ENCODE measurements at places on chromosomes 5 and 9.

GRCh38 chr5:127486471-127486870, 31.0 kb upstream of the PRRC1 start:
- no peak for DNase-seq

- no peak for DNase-seq
Measured at GRCh38 chr9:90909225-90909624, 107.6 kb downstream of the SYK start.

DNA sequence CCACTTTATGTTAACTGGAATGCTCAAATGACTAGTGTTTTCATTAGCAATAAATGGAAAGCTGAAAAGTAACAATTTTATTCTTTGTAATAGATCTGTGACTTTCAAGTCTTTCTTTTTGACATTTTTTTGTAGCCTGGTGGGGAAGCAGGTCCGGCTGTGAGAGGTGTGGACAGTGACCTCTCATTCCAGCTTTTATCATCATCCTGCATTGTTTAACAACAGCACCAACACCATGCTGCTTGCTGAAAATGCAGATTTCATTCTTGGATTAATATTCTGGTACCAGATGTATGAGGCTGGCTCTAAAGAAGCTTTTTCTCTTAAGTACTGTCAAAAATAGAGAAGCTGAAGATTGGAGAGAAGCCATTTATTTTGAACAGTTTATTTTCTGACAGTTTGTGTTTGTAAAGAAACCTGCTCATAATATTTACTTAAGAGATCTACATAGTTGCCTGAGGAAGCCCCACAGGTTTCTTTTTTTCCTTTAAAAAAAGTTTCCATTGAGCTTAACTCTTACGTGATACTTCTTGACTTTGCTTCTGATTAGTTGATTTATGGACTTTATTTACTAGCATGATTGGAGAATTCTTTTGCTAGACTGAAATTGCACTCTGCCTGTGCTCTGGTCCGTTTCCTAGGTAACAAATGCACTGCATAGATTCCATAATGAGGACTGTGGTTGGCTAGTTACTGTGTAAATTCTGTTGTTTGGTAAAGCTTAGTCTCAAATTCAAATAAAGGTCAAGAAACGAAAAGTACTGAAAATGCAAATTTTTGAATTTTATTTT, 3.4 kb downstream of the KIAA1958 start:
- no peak for DNase-seq

DNA sequence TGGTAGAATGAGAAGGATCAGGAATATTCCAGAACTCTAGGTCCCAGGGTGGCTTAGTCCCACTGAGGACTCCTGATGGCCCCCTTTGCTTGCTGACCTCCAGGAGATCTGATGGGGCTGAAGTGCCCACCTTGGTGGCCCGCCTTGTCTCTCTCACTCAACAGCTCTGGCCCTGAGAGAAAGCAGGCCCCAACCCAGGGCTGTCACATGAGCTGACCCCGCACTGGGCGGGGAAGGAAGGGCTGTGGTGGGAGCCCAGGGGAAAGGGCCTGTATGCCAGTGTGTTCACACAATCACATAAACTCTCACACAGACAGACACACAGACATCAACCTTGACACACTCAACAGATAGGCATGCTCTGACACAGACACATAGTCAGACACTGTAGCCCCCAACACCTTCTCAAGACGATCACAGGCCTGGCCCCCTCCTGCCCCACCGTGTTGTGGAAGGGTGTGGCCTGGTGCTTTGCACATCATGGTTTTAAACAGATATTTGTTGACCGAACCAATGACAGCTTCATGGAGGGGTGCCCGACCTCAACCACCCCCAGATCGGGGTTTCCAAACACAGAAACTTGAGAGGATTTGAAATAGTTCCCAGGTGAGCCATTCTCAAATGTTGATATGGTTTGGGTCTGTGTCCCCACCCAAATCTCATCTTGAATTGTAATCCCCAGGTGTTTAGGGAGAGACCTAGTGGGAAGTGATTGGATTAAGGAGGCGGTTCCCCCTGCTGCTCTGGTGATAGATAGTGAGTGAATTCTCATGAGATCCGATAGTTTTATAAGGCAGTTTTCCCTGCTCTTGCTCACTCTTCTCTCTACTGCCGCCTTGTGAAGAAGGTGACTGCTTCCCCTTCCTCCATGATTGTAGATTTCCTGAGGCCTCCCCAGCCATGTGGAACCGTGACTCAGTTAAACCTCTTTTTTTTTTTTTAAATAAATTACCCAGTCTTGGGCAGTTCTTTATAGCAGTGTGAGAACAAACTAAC, 48.5 kb upstream of the HAND1 start:
- DNase-seq, result no peak

- DNase-seq, result peak; percentile 58
Measured at GRCh38 chr5:68406767-68407241, 191.2 kb downstream of the PIK3R1 start.

DNA sequence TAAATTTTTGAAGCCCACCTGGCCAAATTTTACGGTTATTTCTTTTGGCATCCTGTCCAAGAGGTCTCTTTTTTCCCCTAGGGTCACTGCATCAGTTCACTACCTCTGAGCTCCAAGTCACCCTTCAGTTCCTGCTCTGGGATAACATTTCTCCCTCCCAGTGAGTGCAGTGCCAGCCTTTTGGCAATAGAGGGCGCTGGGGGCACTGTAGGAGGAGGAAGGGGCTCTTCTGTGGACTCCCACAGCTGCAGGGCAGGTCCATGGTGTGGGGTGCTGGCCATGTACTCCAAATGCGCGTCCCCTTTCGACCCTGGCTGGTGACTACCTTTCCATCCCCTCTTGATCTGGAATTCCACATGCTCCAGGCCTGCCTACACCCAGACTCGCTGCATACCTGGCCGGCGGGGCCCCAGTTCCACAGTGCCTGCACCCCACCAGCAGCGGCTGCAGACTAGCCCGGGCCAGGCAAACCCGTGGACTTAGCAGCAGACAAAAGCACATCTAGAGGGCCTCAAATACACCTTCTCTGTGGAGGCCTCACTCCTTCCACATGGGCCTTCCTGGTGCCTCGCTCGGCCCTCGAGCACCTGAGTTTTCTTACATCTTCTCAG, 20.3 kb upstream of the NINJ1 start:
- peak; percentile 59 for DNase-seq

DNA sequence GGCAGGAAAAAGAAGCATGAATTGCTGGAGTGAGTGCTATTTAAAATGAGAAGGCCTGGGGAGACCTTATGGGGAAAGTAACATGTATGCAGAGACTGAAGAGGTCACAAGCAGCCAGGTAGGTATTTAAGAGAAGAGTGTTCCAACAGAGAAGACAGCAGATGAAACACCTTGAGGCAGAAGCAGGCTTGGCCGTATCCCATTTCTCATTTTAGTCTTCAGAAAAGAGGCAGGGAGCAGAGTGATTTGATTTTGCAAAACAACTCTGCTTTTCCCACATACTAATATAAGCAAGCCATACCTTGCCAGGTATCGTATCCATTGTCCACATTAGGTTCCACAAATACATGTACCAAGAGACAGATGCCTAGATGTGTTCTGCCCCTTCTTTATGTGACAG, 244.3 kb downstream of the ASTN2 start:
- DNase-seq, result no peak

DNA sequence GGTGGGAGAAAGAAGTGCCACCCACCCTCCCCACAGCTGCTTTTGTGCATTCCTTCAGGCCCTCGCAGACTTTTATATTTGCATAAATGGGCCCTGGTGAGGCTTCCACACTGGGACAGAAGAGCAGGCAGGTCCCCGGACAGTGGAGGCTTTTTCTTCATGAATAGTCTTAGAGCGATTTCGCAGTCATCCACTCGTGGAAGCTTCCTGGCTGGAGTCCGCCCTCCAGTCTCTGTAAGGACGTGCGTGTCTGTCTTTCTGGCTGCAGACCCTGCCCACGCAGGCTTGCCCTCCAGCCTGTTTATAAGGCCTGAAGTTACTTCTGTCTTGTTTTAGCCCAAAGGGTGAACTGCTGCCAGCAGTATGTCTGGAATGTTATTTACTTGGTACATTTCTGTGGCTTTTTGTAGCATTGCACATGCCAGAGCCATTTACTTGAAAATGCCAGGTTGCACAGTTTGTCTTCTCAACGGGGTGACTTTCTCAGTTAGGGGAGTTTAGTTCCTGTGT, 195.7 kb downstream of the AOPEP start:
- no peak for DNase-seq

- DNase-seq, result no peak
Measured at GRCh38 chr9:800591-801150, 40.8 kb upstream of the DMRT1 start.

DNA sequence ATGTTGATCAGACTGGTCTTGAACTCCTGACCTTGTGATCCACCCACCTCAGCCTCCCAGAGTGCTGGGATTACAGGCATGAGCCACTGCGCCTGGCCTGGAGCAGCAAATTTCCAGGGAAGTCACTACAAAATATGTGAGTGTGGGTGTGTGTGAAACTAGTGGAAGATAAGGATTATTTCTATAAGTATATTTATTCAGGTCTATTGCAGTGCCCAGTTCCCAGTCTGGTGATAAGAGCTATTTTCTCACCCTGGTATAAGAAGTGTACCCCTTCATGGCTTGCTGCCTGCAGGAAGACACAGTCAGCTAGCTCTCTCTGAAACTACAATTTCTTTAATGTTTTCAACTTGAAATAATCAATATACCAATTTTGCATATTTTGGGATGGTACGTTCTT, 37.1 kb downstream of the TARS1 start:
- DNase-seq, result no peak

GRCh38 chr5:138925090-138925635, 50.0 kb upstream of the LRRTM2 start:
- no peak for DNase-seq

- DNase-seq, result no peak
Measured at GRCh38 chr5:41641621-41642020, 131.2 kb upstream of the PLCXD3 start.

DNA sequence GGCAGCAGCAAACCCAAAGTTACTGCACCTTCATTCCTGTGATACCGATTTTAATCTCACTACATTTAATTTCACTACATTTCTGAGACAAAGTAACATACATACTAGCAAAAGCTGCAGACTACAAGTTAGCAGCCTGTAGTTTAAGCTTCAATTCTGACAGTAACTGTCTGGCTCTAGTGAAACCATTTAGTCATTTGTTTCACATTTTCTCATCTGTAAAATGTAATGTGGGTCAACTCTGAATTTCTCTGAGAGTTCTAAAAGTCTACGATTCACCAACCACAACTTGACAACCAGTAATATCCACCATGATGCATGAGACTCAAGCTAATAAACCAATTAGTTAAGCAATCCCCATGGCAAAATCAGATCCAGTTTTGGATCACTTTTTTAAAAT, 408.9 kb downstream of the PDE4D start:
- no peak for DNase-seq

DNA sequence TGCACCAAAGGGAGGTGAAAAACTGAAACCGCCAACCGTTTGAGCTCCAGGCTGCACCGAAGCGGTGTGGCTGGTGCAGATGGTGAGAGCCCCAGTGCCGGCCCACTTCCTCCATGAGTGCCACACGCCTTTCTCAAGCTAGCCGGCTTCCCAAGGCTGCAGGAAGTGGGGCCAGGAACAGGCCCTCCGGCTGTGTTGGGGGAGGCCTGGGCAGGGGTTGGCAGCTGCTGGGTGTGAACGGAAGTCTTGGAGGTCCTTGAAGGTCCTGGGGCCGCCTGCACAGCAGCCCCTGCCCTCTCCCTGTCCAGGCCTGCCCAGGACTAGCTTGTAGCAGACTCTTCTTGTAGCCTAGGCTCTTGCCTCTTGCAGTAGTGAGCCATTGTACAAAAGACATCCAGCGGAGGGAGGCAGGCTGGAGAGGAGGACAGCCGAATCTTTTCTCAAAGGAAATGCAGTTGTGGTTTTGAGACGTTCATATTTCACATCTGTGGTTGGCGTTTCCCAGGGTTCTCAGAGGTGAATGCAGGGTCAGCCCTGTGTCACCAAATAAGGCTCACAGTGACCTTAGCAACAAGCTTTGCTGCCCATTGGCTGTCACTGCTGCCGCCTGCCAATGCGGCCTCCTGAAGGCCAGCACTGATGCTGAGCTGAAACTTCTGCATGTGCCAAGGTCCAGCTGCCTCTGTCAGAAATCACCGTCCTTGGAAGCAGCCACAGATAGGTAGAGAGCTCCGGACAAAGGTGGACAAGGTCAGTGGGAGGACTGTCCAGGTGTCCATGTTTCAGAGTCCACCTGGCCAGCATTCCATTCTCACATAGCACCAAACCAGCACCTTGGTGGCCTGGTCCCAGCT, 23.9 kb downstream of the IRF1 start:
- DNase-seq, result peak; percentile 90
